Caki2 (cell line): ENCODE measurements at places on chromosomes 6 and 20. TPM values are rescaled to one million over a fixed set of nuclear protein-coding genes. Genes with fewer than 3 reads are reported as not detected.

DNA sequence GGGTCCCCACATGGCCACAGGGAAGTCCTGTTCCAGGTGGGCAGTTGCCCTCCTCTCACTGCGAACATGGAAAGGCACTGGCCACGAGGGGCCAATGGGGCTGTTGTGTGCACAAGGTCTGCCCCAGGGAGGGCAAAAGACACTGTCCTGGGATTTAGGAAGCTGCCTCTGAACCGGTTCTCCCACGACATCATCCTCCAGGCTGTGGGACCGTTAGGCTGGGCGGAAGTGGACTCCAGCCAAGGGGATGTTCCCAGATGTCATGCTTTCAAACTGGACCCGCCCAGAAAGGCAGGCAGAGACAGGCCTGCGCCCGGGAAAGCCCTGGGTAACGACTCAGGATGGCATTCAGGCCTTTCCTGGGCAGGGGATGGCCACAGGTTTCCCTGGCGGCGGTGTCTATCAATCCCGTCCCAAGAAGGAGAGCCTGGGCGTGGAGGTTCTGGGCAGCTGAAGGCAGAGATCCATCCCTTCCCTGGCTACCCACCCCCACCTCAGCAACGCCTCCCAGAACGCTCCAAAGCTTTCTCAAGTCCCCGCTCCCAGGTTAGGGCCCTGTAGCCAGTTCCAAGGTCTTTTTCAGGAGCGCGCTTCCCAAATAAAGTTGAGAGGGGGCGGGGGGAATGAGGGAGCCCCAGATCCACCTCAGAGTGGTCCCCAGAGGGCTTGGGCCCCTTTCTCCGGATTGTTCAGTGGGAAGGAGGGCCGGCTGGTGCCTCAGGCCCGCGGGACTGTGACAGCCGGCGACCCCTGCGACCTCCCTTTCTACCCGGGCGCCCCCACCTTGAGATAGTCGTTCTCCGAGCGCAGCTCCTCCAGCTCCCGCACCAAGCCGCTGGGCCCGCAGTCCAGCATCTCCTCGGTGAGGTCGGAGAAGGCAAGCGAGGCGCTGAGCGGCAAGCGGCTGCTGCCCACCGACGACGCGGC is 13.8 kb upstream of the TLDC2 start:
- peak; percentile 93 for DNase-seq

DNA sequence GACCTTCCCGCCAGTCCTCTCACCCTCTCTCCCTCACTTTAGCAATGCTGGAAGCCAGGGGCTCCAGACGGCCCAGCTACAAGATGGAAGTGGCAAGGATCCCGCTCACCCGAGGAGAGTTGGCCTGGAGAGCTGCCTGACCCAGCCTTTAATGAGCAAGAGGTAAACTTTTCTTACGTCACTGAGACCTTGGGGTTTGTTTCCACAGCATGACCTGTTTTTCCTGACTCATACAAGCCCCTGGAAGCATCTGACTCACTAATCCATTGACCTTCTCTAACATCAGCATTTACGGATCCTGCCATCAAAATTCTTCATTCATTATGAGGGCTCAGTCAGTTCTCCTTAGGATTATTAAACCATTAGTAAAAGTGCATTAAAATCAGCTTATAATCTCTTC is 120.4 kb downstream of the MYLK4 start:
- DNase-seq = peak; percentile 87

DNA sequence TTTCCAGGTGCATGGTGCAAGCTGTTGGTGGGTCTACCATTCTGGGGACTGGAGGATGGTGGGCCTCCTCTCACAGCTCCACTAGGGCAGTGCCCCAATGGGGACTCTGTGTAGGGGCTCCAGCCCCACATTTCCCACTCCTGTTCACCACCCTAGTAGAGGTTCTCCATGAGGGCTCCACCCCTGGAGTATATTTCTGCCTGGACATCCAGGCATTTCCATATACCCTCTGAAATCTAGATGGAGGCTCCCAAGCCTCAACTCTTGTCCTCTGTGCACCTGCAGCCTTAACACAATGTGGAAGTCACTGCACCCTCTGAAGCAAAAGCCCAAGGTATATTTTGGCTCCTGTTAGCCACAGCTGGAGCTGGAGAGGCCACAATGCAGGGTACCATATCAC is 393.5 kb downstream of the RNGTT start:
- no peak for DNase-seq

DNA sequence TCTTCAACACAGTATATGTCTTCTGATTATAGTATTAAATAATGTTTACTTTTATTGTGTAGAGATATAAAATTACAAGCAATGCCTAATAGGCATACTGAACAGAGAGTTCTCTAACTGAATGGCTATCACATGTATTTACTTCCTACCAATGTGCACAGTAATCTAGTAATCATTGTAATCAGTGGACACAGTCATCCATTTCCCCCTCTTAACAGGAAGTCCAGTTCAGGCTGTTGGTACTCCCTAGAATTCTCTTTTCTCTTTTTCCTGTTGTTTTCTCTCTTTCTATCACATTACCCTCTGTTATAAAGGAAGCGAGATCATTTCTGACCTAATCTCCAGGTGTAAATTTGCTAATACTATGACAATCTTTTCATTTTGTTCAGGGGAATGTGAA is 172.5 kb downstream of the HTR1B start:
- no peak for DNase-seq

DNA sequence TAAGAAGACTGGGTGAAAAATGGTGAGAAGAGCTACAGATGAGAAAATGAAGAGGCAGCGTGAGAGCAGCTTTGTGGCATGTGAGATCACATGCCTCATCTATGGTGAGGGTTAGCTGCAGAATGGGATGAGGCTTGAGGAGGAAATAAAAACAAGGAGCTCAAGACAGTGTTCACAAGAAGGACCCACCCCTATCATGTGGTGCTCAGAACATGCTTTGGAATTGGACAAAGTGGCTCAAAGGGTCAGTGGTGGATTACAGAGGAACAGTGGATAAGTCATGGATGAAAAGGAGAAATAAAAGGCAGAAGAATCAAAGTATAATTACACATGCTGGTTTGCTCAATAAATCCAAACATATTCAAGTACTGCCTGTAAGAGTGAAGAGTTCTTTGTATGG is 126.9 kb upstream of the UST start:
- DNase-seq = no peak

DNA sequence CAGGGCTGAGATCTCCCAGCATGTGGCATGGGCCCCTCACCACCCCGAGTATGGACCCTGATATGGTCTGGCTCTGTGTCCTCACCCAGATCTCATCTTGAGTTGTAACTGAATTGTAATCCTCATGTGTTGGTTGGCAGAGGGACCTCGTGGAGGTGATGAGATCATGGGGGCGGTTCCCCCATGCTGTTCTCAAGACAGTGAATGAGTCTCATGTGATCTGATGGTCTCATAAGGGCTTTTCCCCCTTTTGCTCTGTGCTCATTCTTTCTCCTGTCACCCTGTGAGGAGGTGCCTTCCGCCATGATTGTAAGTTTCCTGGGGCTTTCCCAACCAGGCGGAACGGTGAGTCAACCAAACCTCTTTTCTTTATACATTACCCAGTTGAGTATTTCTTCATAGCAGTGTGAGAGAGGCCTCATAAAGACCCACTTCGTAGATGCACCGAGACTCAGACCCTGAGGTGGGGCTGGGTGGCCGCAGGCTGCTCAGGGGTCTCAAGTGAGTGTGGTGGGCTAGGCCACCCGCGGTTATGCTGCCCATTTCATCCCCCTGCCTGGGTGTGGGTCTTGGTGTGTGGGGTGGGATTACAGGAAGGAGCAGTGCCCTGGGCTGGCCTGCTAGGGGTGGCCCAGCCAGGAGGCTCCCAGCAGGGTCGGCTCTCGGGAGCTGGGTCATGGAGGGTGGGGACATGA is 26.2 kb upstream of the GATA5 start:
- DNase-seq = peak; percentile 99

DNA sequence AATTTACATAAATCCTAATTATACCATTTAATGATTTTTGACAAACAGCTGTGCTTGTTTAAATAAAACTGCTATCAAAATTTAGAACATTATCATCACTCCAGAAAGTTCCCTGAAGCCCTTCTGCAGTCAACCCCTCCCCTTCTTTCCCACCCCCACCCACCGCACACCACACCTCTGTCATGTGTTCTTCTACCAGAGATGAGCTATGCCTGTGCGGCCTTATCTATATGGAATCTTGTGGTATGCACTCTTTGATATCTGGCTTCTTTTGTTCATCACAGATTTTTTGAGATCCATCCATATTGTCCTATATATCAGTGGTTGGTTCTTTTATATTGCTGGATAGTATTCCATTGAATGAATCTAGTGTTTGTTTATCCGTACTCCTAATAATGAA is 7.2 kb downstream of the MYLIP start:
- no peak for DNase-seq

The C6orf52 gene
- 1.7 TPM in 1 of 2 replicates, not detected in the other for total RNA-seq

DNA sequence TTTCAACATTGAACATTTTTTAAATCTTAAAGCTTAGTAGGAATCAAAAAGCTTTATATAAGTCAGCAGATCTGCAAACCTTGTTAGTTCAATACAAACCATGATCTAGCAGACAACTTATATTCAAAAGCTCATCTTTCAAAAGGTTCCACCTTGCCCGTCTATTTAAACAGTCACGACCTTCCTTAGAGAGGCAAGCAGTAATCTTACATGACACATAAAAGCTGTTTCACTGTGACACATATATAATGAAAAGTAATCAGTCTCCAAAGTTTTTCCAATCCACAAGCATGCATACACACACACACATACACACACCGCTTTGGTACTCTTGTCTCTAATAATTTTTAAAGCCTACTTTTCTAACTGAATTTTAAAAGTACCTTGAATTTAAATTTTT is 12.9 kb downstream of the SOD2 start:
- no peak for DNase-seq

DNA sequence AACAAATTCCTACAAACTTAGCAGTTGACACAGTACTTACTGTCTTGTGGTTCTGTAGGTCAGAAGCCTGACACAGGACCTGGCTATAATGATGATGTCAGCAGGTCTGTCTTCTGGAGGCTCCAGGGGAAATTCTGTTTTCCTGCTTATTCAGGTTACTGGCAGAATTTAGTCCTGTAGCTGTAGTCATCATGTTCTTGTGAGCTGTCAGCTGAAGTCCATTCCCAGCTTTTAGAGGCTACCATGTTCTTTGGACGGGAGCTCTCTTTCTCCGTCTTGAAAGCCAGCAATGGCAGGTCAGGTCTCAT is 99.2 kb downstream of the HIVEP1 start:
- DNase-seq = no peak

The VIP gene
- total RNA-seq = not detected in 2 replicates

GRCh38 chr20:20582734-20583133 is 129.7 kb downstream of the RALGAPA2 start:
- no peak for DNase-seq

DNA sequence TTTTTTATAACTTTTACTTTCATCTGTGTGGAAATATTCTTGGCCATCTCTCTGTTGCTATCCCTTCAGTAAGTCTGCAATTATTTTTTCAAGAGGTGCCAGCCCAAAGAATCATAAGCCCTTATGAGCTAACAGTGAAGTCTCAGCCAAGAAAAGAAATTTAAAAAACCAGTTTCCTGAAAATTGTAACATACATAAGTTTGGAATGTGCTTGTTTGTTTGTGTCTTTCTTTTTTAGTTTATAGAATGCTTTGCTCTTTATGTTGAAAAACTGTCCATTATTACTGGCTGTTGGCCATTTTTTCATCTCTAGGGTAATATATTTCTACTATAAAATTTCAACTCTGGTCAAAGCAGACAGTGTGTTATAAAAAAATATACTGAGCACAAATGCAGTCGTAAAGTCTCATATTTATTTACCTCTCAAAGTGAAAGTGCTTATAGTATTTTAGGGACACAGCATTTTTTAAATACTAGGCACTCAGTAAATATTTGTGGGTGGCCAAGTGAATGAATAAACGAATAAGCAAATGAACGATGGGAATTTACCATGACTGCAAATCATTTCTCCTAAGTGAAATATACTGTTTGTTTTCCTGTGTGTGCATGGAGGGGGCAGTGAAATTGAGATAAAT is 659.7 kb downstream of the KIF16B start:
- no peak for DNase-seq

The HDAC2 gene
- 109 and 133 TPM in 2 replicates for total RNA-seq

DNA sequence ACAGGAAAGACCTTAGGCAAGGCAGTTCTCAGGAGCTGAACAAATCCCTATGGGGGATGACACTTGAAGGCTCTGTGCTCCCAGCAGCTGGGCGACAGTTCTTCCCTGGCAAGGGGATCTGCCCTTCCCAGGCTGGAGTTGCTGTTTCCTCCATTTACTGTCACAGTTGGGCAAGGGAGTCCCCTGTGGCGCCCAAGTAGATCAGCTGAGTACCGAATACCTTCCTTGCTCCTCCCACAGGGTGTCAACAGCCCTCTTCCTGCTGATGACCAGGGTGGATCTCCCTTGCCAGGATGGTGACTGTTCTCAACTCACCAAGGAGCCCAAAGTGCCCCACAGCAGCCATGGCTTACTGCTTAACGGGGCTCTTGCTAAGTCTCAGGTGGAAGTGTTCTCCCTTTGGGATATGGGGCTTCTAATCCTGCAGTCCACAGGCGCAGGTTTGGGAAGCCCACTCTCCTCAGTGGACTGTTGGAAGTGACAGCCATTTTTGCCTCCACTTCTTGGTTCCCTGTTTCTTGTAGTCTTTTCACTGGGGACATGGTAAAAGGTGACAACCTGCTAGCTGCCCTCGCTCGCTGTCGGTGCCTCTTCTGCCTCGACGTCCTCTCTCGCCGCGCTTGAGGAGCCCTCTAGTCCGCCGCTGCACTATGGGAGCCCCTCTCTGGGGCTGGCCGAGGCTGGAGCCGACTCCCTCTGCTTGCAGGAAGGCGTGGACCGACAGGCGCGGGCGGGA is 5.7 kb upstream of the PSMG4 start:
- no peak for DNase-seq

DNA sequence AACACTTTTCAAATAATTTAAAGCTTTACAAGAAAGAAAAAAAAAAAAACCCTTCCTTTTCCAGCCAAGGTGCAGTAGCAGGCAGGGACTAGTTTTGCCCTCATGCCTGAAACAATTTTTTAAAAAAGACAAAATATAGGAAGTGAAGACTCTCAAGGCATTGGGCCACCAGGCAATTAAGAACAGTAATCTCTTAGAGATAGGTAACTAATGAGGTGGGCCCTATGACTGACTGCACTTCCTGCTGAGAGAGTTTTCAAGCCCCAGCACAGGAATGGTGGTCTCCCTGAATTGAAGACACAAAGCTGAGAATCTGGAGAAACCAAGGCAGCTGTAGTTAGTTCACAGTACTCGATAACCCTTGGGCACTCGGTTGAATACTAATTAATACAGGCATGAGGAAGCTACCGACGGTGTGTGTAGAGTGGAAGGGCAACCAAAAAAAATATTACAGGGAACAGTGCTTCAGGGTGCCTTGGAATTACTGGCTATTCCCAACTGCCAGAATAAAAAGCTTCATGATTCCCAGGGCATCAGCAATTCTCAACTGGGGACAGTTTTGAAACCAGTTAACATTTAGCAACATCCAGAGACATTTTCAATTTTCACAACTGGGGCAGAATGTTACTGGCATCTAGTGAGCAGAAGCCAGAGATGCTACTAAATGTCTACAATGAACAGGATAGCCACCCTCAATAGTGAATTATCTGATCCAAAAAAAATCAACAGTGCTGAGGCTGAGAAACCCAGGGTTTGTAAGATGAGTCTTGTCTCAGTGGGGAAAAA is 36.0 kb upstream of the PLN start:
- DNase-seq = no peak
